Dermis microvascular lymphatic vessel endothelial cell (primary cell): ENCODE measurements at places on chromosomes 3 and 15. TPM values are rescaled to one million over a fixed set of nuclear protein-coding genes. Genes with fewer than 3 reads are reported as not detected.

The SRGAP3 gene
- total RNA-seq, result 1.0 and 2.3 TPM in 2 replicates

The TGM4 gene
- total RNA-seq, result 0.13 TPM in 2 replicates

The CTXN2 gene
- not detected in 2 replicates for total RNA-seq

The ANO10 gene
- total RNA-seq, result 25.0 and 35.1 TPM in 2 replicates

The GRIP2 gene
- total RNA-seq, result not detected in 2 replicates

The TRIM42 gene
- total RNA-seq, result not detected in 2 replicates

The IL17RC gene
- 16.9 and 25.3 TPM in 2 replicates for total RNA-seq

The DPPA4 gene
- total RNA-seq, result not detected in 2 replicates

The FHIT gene
- 0.51 and 2.0 TPM in 2 replicates for total RNA-seq

The LAMB2 gene
- total RNA-seq, result 657 and 1,145 TPM in 2 replicates

The CSPG5 gene
- 0.26 and 0.38 TPM in 2 replicates for total RNA-seq

The GPR62 gene
- under 0.01 TPM in 1 of 2 replicates, not detected in the other for total RNA-seq

The RTP1 gene
- not detected in 2 replicates for total RNA-seq

The ATP8B4 gene
- 0.39 and 2.0 TPM in 2 replicates for total RNA-seq

The CHST2 gene
- total RNA-seq, result 2.1 and 3.7 TPM in 2 replicates

The MNS1 gene
- 0.13 TPM in 2 replicates for total RNA-seq

The GABRR3 gene
- not detected in 2 replicates for total RNA-seq

The CIB2 gene
- 2.2 and 2.9 TPM in 2 replicates for total RNA-seq

The CHMP2B gene
- total RNA-seq, result 13.7 and 14.1 TPM in 2 replicates

The PRRT3 gene
- 0.51 and 0.63 TPM in 2 replicates for total RNA-seq

The GOLGA8J gene
- not detected in 2 replicates for total RNA-seq

The WDR6 gene
- total RNA-seq, result 72.4 and 108 TPM in 2 replicates

The ITGA11 gene
- total RNA-seq, result 6.0 and 51.3 TPM in 2 replicates

The C3orf70 gene
- total RNA-seq, result 3.5 and 4.2 TPM in 2 replicates

The SERPINI2 gene
- not detected in 2 replicates for total RNA-seq

The C3orf62 gene
- total RNA-seq, result 1.3 and 3.7 TPM in 2 replicates

The SLC22A13 gene
- under 0.01 TPM in 2 replicates for total RNA-seq

The CCR3 gene
- not detected in 2 replicates for total RNA-seq

The SLC38A3 gene
- under 0.01 TPM in 2 replicates for total RNA-seq

The FRMD5 gene
- total RNA-seq, result 0.89 and 1.5 TPM in 2 replicates

The PCBP4 gene
- 16.7 and 18.1 TPM in 2 replicates for total RNA-seq

The MESP1 gene
- total RNA-seq, result under 0.01 and 0.13 TPM in 2 replicates

The KLHL40 gene
- not detected in 2 replicates for total RNA-seq

The PLXNB1 gene
- 13.9 and 20.5 TPM in 2 replicates for total RNA-seq

The C3orf85 gene
- not detected in 2 replicates for total RNA-seq

The THAP10 gene
- 1.3 and 1.4 TPM in 2 replicates for total RNA-seq

The SPINT1 gene
- 0.90 and 1.1 TPM in 2 replicates for total RNA-seq

The C2CD4A gene
- total RNA-seq, result 3.2 and 4.3 TPM in 2 replicates
